Left cardiac atrium (tissue), 4 donors: ENCODE measurements at places on chromosomes 3 and 15. TPM values are rescaled to one million over a fixed set of nuclear protein-coding genes. Genes with fewer than 3 reads are reported as not detected.

LRRK1 gene
- 9.1 TPM for total RNA-seq

ZNF35 gene
- total RNA-seq, result 13.5 TPM

TMEM43 gene
- total RNA-seq, result 50.1 TPM

GLDN gene
- 9.1 TPM for total RNA-seq

CAMKV gene
- total RNA-seq, result not detected

COL6A5 gene
- total RNA-seq, result not detected

MORC1 gene
- total RNA-seq, result not detected

C3orf22 gene
- total RNA-seq, result not detected

SPPL2A gene
- total RNA-seq, result 129 TPM

LMAN1L gene
- total RNA-seq, result 72.9 TPM

CCR1 gene
- total RNA-seq, result 11.0 TPM
